T-helper 17 cell (primary cell): ENCODE measurements at places on chromosomes 3 and 15.

DNA sequence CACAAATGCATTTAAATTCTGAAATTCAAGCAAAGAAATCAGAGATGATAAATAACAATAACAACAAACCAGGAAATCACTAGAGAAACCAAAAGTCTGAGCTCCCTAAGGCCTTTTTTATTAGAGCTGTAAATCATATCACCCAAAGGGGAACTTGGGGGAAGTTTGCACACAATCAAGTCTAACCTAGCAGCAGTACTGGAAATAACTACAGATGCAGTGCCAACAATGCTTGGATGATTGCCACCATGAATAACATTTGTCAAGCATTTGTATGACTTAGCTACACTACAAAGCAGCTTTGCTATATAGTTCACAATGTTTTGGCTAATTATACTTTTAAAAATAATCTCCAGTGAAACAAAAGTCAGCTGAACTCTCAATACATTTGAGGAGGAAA is 27.8 kb downstream of the SHQ1 start:
- no peak for DNase-seq

DNA sequence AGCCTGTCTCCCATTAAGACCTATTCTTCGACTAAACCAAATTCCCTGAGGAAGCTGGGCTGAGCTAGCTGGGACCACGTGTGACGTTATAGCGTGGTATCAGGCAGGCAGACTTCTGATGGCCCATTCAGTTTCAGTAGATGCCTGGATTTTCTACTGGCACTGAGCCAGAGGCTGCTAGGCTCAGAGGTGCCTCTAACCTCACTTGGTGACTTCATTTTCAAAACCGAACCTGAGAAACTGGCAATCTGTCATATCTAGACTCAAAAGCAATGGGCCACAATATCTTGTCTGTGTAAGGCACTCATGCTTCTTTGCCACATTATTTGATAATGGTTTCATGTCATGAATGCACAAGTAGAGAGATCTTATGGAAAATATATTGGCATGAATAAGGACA is 352.1 kb upstream of the AZI2 start:
- no peak for DNase-seq

DNA sequence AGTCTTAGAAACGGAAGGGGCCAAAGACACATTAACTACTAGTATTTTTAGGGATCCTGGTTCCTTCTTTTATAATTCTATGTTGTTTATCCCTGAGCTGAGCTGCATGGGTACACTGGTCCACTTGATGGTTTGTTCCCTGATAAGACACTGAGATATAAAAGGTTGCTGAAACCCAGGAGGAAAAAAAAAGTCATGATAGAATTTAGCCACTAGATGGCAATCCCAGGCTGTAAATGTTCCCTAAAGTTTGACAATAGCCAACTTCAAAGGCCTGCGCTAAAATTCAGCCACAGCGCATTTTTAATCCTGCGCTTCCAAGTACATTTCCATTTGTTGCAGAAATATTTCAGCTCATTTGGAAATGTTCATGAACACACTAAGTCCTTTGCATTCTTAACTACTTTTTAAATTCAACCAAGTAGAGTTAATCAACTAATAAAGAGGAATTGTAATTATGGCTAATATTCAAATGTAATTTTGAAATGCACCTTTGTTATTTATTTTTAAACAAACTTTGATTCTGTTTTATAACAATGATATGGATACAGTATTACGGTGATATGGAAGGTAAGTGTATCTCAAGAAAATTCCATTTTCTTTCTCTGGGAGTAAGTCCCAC is 249.3 kb upstream of the FEZF2 start:
- no peak for DNase-seq

DNA sequence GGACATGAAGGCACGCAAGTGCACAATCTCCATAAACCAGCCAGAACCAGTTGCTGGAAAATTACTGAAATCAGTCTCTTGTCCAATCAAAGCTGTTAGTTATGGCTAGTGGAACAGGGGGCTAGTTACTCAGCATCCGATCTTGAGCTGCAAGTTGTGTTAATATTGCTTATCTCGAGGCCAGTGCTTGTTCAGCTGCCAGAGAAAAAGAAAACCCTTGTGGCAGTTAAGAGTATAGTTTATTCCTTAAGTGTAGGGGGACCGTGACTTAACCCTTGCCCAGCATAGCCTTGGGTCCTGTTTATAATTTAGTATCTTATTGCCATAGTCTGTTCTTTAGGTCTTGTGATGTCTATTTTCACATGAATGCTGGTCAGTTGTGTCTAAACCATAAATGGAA is 268.5 kb downstream of the CD47 start:
- DNase-seq: no peak

DNA sequence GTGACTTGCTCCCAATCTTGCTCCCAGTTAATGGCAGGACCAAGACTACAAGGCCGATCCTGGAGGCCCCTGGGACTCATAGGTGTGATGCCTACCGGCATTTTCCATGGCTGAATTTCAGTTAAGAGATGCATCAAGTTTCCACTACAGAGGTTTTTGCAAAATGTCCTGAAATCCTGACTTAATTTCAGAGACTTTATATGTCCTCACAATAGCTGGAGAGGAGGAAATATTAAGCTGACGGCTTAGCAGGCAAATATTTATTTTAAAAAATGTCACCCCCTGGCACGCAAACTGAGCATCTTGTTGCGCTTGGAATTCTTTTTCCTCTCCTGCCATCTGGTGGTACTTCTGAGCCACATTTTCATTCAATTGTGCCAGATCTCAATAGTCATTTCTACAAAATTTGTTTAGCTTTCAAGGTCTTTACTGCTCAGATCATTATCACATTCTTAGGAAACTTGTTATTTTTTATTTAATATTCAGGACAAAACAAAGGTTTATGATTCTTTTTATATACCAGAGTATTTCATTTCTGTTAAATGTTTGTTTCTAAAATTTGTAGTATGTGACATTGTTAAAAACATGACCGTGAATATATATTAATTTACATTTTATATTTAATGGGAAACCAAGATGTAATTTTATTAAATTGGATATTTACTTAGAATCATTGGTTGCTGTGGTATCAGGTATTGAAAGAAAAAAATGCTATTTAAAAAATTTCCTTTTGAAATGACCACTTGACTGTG is 189.2 kb upstream of the THRB start:
- no peak for DNase-seq

DNA sequence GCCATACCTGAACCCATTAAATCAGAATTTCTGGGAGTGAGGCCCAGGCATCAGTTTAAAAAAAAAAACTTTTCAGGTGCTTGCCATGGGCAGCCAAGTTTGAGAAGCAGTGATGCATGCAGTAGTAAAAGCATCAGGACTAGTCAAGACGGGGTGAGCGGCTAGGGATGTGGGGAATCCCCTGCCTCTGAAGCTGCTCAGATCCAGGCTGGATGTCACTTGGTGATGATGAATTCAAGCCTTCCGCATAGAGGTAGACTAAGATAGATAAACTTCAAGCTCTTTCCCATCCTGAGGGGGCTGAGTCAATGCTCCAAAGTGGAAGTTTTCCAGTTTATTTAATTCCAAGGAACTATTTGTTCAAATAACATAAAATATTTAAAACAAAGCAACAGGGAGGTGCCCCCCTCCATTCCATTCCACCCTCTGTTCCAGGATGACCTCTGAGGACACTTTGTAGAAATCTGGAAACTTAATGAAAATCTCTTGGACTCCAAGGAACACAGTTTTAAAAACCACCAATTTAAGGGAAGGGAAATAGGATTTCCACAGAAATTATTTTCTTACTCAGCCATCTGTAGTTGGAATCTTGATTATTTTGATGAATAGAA is 100.4 kb upstream of the NR2E3 start:
- DNase-seq: no peak

DNA sequence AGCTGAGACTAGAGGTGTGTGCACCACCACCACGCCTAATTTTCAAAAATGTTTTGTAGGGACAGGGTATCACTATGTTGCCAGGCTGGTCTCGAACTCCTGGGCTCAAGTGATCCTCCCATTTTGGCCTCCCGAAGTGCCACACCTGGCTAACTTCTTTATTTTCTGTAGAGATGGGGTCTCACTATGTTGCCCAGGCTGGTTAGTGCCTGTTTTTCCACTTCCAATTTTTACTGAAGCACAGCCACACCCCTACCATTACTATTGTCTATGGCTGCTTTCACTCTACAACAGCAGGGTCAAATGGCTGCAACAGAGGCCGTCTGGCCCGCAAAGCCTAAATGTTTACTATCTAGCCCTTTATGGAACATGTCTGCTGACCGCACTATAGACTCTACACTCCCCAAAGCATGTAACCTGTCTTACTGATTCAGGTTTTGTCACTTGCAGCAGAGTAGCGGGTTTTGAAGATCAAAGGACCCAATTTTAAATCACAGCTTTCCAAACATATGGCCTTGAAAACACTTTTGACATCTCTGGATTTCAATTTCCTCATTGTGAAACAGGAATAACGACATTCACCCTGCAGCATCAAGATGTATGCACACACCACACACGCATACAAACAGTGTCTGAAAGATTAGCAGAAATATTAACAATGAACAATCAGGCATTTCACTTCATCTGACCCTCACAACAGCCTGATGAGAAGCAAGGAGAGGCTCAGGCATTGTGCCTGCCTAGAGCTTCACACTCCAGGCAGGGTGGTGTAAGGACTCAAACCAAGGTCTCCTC is 46.1 kb downstream of the SCAP start:
- no peak for DNase-seq

DNA sequence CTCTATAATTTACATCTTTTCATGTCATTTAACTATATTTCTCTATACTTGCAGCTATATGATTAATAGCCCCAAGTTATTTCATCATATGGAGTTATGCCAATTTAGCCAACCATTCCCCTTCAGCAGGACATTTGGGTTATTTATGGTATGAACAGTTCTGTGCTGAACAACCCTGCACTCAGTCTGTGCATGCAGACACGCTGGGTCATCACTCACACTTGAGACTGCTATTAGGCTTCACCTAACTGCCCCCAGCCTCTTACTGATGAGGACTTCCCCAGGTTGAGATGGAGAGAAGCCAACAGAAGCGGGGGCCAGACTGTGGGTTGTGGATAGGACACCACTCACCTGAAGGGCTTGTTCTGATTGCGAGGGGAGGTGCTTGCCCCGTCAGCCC is 7.3 kb downstream of the TADA3 start:
- DNase-seq: no peak

DNA sequence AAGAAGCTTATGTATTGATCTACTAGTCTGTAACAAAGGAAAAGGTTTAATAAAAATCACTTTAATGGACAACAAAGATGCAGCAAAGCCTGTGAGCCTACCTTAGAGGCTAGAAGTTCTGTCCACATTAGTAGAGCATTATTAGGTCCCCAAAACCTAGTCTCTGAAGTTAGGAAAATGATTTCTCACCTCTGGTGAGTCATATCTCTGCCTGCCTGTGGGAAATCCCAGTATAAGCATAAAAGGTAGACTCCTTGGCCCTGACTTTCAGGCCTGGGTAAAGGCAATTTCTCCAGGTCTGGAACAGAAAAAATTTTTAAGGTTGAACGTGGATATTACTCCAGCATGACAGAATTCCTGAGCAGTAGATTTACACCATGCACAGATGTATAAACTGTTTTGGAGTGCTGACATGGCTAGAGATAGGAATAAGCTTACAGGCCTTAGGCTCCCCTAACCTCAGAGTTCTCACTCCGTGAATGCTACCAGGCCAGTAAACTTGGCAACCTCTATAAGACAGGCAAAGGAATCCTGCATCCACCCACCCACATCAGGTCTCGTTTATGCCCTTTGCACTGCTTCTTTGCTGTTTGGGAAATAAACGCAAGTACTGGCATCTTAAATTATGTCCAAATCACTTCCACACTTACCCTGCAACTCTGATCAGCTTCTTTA is 104.1 kb downstream of the SERPINI1 start:
- no peak for DNase-seq

DNA sequence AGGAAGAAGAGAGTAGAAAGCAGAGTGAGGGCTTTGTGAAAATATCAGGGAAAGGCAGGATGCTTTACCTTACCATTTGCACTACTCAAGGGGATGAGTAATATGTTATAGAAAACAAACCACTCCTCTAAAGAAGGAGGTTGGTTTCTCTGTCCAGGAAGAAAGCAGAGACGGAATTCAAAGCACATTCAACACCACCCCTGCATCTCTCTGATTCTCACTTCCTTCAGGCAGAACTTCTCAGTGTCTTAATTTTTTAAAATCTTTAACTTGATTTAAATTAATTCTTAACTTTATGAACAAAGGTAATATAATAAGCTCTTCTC is 82.4 kb downstream of the NR2F2 start:
- no peak for DNase-seq

DNA sequence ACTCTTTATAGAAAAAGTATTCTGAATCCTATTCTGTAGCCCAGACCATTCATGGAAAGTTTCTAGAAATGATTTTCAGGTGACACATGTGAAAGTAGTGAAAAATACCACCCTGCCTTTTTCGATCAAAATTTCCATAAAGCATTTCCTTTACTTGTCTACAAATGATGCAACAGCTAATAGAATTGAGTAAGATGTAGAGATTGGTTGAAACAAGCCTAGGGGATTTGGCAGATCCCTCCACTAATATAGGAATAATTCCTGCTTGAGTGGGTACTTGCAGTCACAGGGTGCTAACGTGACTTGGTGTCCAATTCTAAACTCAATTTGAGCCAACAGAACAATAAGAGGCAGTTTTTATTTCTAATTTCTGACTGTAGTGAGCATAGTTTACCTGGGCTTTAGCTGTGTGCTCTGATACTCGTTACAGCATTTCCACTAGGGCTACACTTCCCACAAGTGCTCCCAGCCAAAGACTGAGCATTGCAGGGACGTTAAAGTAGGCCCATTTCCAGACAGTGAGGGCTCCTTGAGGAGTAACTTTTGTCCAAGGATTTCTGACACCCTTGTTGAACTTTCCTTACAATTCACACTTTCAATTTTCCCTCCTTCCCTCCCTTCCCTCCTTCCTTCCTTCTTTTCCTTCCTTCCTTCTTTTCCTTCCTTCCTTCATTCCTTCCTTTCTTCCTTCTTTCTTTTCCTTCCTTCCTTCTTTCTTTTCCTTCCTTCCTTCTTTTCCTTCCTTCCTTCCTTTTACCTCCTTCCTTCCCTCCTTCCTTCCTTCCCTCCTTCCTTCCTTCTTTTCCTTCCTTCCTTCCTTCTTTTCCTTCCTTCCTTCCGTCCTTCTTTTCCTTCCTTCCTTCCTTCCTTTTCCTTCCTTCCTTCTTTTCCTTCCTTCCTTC is 53.9 kb upstream of the TP63 start:
- no peak for DNase-seq

GRCh38 chr3:10977892-10978510 is 14.5 kb upstream of the SLC6A1 start:
- DNase-seq: no peak
